ENCODE measurements at places on chromosomes 16 and 17.

DNA sequence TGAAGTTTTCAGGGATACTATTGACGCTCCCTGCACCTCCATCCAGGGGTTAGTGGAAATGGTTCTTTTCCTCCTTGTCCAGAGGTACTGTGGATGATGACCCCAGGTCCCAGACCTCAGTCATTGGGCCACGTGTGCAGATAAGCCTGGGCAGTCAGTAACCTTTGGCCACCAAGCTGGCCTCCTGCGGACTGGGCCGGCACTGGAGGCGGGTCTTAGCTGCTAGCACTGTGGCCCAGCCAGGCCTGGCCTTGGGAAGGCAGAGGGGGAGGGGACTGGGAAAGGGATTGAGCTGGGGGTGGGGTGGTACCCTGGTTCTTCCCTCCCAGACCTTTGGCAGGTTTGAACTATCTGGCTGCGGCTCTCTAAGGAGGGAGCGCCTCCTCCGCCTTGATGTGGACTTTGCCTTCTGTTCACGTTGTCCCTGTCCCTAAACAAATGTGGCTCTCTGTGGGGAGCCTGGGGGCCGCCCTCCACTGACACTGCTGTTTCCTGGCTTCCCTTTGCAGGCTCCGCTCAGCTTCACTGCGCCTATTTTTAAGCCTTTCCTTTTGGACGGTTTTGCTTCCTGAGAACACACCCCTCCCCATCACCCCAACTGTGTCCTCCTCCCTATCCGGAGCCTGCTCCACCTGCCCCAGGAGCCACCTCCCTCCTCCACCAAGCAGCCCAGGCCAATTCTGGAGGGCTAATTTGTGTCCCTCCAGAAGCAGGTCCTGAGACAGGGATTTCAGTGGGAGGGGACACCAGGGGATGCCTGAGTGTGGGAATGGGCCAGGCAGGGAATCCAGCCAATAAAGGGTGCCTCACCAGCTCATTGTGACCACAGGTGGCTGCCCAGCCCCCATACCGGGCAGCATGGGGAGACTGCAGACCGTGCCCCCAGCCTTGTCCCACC, 251.9 kb downstream of the SEC14L1 start:
- no peak for DNase-seq

- DNase-seq, result no peak
These were observed 12.0 kb downstream of the UNC13D start for GRCh38 chr17:75832164-75832651.

DNA sequence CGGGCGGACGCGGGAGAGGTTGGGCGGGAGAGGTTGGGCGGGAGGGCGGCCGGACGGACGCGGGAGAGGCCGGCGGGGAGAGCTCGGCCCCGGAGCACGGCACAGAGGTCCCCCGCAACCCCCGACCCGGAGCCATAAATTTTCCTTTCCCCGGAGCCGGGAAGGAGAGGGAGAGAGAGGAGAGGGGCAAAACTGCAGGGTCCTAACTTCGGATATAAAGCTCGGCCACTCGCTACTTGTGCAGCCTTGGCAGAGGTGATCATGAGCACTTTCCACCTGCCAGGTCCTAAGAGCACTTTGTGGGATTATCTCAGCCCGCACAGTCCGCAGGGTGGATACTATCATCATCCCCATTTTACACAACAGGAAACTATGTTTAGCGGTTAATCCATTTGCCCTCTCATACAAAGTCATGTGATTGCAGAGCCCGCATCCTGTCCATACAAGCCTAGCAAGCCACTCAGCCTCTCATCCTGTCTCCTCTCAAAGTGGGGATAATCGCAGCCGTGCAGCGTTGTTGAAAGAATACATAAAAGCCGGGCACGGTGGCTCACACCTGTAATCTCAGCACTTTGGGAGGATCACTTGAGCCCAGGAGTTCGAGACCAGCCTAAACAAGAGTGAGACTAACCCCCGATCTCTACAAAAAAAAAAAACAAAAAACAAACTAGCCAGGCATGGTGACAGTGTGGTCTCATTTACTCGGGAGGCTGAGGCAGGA, 780 bp upstream of the DCAKD start:
- no peak for DNase-seq

- DNase-seq, result no peak
These were observed at the start of gene PTGES3L for GRCh38 chr17:42979511-42980273. Gene PTGES3L, minus strand, starts transcription at chr17:42980080. Its CDS starts 27 bp downstream, at chr17:42980053.

- no peak for DNase-seq
These were observed 19.9 kb upstream of the ATP2C2 start for GRCh38 chr16:84348386-84348888.

DNA sequence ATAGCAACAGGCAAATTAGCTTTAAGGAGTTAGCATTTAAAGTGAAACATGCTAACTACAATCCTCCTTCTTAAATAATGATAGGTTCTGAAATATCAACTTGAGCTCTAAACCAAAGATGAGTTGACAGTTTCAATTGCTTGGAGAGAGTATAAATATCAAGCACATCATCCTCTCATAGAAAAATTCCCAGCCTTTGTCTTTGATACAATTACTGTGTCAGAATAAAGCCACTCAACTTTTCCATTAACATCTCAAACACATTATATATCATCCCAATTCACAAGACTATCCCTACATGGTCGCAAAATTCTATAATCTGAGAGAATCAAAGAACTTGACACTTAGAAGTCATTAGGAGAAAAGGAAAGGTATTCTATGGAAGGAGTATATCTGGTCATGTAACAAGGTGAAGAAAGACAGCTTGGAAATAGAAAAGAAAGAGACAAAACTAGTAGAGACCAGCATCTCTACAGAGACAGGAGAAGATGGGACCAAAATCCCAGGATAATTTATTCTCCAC, 189.8 kb downstream of the CEP112 start:
- no peak for DNase-seq

DNA sequence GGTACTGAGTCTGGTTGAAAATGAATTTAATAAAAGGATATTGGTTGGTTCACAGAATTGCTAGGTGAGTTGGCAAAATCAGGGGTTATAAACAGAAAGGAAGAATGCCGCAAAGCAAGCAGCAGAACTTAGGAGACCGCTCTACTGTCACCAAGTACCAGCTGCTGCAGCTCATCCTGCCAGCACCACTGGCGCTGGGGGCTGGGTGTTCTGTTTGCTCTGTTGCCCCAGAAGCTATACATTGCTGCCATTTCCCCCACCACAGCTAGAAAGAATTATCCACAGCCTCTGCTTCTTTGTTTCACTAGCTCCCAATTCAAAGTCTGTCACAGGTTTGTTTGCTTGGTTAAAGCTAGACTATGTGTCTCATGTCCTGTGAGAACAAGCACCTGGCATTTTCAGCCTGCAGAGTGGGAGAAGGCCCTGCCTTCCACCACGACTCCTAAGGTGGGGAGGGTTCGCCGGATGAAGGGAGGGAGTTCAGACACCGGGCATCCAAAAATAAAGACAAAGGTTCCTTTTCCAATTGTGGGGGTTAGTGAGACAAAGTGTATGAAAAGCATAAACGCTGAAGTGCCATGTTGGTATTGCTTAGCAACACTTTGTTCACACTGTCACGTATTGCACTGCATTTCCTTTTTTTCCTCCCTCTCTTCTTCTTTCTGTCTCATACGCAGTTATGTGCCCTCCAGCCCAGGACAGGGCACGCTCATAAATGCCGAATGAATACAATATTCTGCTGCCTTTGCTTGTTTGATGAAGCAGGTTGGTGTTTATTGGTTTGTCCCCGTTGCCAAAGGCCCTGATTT, 9.6 kb upstream of the CPD start:
- no peak for DNase-seq

GRCh38 chr17:11140043-11140442, 101.0 kb upstream of the SHISA6 start:
- DNase-seq, result no peak

GRCh38 chr17:61391595-61392291, 7.9 kb upstream of the TBX2 start:
- no peak for DNase-seq

- no peak for DNase-seq
These were observed 98.9 kb upstream of the GSE1 start for GRCh38 chr16:85514295-85514597.

DNA sequence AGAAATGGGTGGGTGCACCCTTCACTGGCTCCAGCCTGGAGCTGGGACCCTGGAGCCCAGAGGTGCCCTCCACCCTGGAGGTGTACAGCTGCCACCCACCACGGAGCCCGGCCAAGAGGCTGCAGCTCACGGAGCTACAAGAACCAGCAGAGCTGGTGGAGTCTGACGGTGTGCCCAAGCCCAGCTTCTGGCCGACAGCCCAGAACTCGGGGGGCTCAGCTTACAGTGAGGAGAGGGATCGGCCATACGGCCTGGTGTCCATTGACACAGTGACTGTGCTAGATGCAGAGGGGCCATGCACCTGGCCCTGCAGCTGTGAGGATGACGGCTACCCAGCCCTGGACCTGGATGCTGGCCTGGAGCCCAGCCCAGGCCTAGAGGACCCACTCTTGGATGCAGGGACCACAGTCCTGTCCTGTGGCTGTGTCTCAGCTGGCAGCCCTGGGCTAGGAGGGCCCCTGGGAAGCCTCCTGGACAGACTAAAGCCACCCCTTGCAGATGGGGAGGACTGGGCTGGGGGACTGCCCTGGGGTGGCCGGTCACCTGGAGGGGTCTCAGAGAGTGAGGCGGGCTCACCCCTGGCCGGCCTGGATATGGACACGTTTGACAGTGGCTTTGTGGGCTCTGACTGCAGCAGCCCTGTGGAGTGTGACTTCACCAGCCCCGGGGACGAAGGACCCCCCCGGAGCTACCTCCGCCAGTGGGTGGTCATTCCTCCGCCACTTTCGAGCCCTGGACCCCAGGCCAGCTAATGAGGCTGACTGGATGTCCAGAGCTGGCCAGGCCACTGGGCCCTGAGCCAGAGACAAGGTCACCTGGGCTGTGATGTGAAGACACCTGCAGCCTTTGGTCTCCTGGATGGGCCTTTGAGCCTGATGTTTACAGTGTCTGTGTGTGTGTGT, 46.8 kb downstream of the IL21R start:
- no peak for DNase-seq

GRCh38 chr17:51527225-51527982, 267.1 kb downstream of the UTP18 start:
- DNase-seq, result no peak

DNA sequence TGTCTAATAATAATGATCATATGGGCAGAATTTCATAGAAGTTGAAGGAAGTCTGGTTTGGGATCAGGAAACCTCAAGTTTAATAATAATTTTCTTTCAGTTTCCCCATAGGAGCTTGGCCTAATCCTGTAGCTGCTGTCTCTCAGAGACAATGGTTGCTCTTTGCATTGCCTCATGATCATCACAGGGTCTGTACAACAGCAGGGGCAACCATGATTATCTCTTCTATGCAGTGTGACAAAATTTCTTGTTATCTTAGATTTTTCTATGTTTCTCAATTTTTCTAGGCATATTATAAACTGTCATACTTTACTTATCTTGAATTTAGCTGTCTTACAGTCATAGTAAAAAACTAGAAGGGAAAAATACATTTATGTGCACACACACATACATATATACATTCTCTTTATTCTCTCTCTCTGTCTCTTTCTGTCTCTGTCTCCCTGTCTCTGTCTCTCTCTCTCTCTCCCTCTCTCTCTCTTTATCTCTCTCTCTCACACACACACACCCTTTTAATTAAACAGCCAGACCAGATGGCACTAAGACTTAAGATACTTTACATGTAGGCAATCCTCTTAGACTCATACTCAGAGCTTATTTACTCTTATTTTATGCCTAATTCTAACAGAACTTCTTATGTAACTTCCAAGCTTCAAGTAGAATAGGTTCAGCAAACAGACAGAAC, 30.5 kb downstream of the SMIM36 start:
- no peak for DNase-seq

GRCh38 chr16:58518083-58518979, 3.0 kb downstream of the SETD6 start:
- no peak for DNase-seq

DNA sequence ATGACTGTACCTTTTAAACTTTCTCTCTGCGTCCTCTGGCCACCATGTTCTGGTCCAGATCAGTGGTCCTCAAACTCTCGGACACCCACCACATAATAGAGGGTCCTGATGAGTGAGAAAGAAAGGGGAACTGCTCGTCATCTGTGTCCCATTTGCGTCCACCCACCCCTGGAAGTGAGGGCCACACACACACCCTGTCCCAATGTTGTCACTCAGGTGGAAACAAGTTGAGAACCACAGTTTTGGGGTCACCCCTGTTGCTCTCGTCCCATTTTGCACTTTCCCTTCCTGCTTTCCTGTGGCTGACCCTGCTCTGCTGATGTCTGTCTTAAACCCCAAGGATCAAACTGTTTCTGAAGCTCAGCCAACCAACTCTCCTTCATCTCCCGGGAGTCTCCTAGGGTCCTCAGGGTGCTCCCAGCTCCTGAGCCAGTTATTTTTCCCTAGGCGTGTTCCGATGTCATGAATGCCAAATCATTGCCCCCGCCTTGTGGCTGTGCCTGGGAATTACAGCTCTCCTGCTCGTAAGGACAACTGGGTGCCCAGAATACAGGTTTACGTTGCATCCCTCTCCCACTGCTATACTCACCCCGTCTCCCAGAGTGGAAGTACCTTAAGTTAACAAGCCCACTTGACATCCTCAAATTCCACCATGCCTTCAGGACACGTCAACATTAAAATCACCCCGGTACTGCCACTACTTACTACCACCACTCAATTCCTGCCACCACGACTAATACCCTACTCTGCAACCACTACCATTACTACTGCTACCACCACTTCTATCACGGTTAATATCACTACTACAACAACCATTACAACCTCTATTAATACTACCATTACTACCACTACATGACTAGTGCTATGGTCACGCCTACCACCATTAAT, 26.0 kb upstream of the HNF1B start:
- DNase-seq, result no peak

DNA sequence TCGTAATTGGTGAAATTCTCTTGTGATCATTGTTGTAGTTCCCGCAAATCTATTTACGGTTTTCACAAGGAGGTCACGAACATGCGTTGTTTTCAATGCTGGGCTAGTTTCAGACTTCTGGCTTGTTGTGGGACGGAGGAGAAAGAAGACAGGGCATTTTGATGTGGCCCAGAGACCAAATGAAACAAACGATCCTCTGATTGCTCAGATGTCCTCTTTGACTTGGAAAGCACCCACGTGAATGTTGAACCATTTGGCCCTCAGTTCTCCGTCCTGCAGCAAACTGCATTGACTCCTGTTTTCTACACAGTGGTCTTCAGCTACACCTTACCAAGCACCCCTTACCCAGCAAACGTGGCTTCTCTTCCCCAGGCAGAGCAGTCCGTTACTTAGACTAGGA, 391.0 kb downstream of the WWOX start:
- no peak for DNase-seq

- DNase-seq, result no peak
These were observed 63.0 kb upstream of the TEX2 start for GRCh38 chr17:64326030-64326419.

All from vagina (tissue), 2 donors.